ENCODE measurements at places on chromosomes 12 and 14.

GRCh38 chr12:132278401-132279183 lies 50.8 kb downstream of the GALNT9 start:
- no peak for DNase-seq

DNA sequence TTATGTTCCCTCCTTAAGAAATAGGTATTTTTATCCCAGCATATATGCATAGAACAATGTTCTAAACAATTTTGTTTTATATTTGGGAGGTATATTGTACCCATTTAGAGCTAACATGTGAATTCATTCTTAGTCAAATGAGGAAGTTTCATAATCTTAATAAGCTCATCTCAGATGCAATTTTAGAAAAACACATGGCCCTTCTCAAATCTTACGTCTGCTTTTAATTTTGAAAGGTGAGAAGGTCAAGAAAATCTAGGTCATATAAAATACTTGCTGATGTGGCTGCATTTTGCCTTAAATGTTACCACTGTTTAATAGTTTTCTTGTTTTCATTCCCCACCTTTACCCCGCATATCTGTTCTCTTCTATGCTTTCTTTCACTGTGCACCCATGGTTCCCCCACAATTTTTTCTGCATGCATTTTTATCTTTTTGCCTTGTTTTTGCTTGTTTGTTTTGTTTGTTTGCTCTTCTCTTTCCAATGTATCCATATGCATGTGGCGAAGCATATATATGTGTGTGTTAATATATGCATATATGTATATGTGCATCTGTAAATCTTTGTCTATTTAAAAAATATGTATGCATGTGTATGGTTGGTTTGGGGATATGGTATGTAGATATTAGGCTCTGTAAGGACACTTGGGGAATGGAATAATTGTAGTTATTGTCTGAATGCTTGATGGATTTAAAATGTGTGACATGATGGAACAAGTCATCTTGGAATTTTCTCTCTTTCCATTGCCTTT lies 317.1 kb downstream of the BCAT1 start:
- no peak for DNase-seq

- no peak for DNase-seq
Observed at GRCh38 chr12:5586201-5586600, 154.3 kb downstream of the NTF3 start.

- DNase-seq = no peak
Observed at GRCh38 chr12:95548539-95549391, 2.5 kb downstream of the USP44 start.

DNA sequence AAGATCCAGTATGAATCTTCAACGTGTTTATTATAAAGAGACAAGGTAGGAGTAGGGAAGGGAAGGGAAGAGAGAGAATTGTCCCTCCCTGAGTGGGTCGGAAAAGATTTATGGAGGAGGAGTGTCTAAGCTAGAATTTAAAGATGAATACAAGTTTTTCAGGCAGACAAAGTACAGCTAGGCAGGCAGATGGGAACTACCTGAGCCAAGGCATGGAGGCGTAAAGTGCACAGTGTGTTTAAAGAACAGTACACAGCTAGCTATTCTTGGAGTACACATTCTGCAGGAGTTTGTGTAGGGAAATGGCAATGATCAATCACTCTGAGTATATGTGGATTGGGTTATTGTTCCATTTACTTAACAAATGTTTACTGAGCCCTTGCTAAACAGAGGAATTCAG lies 20.1 kb downstream of the PLEKHG7 start:
- no peak for DNase-seq

GRCh38 chr12:9872162-9872561 lies 3.0 kb upstream of the CLEC2B start:
- no peak for DNase-seq

DNA sequence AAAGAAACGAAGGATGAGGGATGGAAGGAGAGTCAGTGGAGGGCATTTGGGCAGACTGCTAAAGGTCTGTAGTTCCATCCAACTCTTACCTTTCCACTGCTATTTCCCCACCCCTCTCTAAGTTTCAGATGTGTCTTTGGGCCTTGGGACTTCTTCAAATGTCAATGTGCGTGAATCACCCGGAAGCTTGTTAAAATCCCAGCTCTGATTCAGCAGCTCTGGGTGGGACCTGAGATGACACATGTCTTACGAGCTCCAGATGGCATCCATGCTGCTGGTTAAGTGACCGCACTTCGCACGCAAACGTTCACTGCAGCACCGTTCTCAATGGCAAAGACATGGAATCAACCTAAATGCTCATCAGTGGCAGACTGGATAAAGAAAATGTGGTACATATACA lies 309.9 kb downstream of the VRK1 start:
- no peak for DNase-seq

DNA sequence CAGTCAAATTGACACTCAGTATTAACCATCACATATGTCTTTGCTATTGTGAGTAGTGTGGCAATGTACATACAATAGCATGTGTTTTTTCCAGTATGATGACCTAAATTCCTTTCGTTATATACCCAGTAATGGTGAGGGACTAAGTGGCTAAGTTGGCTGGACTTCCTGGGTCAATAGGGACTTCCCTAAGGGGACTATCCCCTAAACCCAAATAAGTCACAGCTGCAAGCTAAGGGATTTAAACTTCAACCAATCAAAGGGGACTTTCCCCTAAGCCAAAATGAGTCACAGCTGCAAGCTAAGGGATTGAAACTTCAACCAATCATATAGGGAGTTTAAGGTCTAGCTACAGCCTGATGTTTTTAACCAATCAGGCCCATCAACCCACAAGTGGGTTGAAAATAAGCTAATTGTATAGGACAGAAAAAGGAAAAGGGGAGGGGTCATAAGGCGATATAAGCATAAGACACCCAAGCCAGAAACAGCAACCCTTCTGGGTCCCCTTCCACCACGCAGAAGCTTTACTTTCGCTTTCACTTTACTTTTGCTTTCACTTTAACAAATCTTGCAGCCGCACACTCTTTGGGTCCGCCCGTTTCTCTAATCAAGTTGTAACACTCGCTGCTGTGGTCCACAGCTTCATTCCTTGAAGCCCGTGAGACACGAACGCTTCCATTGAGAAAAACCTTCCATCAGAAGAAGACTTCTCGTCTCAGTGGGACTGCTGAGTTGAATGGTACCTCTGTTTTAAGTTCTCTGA lies 404.4 kb downstream of the FLRT2 start:
- peak; percentile 3 for DNase-seq

DNA sequence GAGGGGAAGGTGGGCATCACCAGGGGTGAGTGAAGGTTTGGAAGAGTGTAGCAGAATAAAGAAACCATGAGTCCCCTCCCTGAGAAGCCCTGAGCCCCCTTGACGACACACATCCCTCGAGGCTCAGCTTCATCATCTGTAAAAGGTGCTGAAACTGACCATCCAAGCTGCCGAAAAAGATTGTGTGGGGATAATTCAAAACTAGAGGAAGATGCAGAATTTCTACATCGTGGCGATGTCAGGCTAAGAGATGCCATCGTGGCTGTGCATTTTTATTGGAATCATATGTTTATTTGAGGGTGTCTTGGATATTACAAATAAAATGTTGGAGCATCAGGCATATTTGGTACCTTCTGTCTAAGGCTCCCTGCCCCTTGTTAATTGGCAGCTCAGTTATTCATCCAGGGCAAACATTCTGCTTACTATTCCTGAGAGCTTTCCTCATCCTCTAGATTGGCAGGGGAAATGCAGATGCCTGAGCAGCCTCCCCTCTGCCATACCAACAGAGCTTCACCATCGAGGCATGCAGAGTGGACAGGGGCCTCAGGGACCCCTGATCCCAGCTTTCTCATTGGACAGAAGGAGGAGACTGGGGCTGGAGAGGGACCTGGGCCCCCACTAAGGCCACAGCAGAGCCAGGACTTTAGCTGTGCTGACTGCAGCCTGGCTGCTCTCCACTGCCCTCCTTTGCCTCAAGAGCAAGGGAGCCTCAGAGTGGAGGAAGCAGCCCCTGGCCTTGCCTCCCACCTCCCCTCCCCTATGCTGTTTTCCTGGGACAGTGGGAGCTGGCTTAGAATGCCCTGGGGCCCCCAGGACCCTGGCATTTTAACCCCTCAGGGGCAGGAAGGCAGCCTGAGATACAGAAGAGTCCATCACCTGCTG lies 7.0 kb downstream of the SERPINA1 start:
- no peak for DNase-seq

DNA sequence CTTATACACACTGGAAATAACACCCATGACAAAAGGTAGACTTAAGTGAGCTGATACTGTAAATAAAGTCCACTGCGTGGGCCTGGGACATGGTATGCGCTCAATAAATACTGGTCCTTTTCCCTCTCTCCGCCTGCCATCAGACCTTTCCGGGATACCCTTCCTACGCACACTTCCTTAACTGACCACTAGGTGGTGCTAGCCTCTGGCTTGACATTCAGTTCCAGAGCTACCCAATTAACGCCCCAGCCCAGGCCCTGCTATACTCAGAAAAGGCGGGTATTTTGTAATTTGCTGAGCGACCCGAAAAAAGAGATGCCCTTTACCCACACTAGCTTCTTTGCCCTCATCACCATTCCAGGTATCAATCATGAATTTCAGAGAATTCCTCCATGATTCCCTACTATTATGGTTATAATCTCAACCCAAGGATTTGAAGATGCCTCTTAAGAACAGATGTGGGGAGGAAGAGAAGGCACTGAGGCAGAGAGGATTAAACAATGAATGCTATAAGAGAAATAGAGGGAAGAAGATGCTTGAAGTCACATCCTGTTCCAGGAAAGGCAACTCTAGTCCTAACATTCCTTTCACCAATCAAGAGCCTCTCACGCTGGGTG lies 3.9 kb upstream of the LRP1 start:
- DNase-seq = no peak

- DNase-seq = no peak
Observed at GRCh38 chr14:106268013-106268727, 741.8 kb downstream of the TMEM121 start.

DNA sequence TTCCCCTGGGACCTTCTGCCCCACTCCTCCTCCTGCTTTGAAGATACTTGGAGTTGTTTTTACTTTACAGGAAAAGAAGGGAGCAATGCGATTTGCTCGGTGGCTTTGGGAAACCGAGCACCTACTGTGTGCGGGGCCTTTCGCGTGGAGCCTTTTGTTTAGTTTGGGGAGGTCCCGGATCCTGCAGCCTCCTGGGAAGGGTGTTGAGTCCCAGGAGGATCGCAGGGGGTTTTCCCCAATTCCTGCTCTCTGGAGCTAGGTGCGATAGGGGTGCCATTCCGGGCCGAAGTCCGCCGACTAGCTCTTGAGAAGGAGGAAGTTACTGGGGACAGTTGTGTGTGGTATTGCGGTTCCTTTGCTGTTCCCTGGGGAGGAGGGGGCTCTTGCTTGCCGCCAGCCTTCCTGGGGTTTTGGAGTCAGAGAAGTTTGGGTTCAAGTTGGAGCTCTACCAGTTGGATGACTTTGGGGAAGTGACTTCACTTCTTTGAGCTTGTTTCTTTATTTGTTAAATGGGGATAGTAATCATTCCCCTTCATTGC lies 1.1 kb downstream of the BRI3BP start:
- no peak for DNase-seq
